ENCODE measurements at places on chromosomes 5 and 9.

GRCh38 chr9:27145143-27145542 lies 36.1 kb downstream of the TEK start:
- H3K27me3 ChIP-seq: no peaks in the 10 kb centered on the region
- no peak overlapping the region for H3K4me3 ChIP-seq
- no peak overlapping the region for H3K27ac ChIP-seq
- DNase-seq: no peak
- no peaks in the 10 kb centered on the region for H3K4me1 ChIP-seq
- no peaks in the 10 kb centered on the region for H3K36me3 ChIP-seq

DNA sequence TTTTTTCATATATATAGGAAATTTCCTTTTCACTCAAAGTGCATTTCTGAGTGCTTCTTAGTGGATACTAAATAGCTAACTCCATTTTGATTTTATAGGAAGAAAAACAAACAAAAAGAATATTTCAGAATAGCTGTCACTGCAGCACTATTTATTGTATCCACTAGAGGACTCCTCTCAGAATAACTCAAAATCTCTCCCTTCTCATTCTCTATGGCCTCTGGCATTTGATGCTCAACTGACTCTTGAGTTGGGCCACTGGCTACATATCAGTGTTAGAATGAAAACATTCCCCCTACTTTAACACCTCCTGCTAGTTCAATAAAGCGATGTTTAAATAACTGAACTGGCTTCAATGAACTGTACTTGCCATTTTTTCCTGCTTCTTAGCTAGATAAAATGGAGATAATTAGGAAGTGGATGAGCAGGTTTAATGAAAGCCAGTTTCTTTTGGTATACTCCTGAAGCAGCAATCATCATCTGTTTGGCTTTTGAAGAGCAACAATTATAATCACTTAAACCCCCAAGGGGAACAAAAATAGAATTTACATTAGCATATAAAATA lies 16.6 kb upstream of the ELAVL2 start:
- no peaks in the 10 kb centered on the region for H3K36me3 ChIP-seq
- H3K27me3 ChIP-seq: no peaks in the 10 kb centered on the region
- no peak for DNase-seq
- no peak overlapping the region for H3K27ac ChIP-seq

GRCh38 chr5:135062216-135063055 lies 28.4 kb upstream of the PITX1 start:
- no peaks in the 10 kb centered on the region for H3K4me1 ChIP-seq
- H3K36me3 ChIP-seq: no peaks in the 10 kb centered on the region
- no peak overlapping the region for H3K4me3 ChIP-seq
- no peak for DNase-seq

GRCh38 chr5:2001300-2001699 lies 118.6 kb upstream of the IRX4 start:
- H3K27ac ChIP-seq: no peak overlapping the region
- no peaks in the 10 kb centered on the region for H3K36me3 ChIP-seq
- no peak overlapping the region for H3K4me3 ChIP-seq
- H3K27me3 ChIP-seq: no peaks in the 10 kb centered on the region
- no peak for DNase-seq

GRCh38 chr9:28938981-28939380 lies 1365.7 kb upstream of the C9orf72 start:
- H3K4me3 ChIP-seq: no peak overlapping the region
- DNase-seq: no peak
- H3K27me3 ChIP-seq: no peaks in the 10 kb centered on the region
- H3K27ac ChIP-seq: no peak overlapping the region
- no peaks in the 10 kb centered on the region for H3K4me1 ChIP-seq
- H3K36me3 ChIP-seq: no peaks in the 10 kb centered on the region

GRCh38 chr9:98610211-98610610 lies 98.5 kb downstream of the GABBR2 start:
- DNase-seq: no peak
- H3K27ac ChIP-seq: no peak overlapping the region
- H3K4me3 ChIP-seq: no peak overlapping the region
- no peaks in the 10 kb centered on the region for H3K36me3 ChIP-seq
- H3K27me3 ChIP-seq: no peaks in the 10 kb centered on the region

DNA sequence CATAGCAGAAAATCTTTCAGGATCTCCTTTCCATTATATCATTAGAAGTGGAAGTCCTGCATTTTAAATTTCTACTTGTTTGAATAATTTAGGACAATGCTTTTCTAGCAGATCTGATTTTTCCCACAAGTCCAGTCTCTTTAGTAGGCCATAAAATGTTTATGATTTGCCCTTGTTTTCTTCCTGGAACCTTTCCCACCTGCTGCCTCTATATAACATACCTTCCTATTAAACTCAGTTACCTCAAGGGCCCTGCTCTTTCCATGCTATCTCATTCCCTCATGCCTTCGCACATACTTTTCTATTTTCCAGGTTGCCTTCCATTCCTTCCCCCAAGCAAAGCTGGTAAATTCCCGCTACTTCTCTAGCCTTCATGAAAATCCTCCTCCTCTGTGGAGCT lies 187.0 kb upstream of the EFNA5 start:
- H3K36me3 ChIP-seq: peaks cover 2% of the 10 kb centered on the region
- no peak for DNase-seq
- H3K27ac ChIP-seq: no peak overlapping the region
- no peaks in the 10 kb centered on the region for H3K27me3 ChIP-seq
- H3K4me1 ChIP-seq: no peaks in the 10 kb centered on the region

DNA sequence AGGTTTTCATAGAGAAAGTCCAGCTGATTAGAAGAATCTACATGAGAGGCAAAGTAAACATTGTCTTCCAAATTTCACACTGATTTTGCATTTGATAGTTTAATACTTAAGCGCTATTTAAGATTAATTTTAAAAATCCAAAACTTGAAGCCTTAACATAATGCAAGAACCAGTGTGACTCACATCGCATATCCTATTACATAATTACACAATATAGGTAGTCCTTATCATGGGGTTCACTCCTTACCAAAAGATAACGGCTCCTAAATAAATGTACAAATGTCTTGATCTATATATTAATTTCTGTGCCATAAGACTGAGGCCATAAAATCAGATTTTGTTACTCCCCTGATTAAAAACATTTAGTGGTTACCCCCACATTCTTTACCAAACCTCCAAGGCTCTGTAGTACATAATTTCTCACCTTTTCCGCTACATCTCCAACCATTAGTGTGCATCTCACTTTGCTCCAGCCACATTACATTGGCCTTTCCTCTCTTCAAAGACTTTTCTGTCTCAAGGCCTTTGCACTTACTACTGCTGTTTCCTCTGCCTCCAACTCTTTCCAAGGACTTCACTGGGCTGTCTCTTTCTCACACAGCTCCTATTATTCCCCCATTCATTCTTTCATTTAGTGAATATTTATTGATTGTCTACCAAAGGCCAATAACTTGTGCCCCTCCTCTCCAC lies 1.0 kb downstream of the RIOK2 start:
- no peak overlapping the region for H3K27ac ChIP-seq
- peak overlapping the region; percentile 92 for H3K4me3 ChIP-seq
- H3K27me3 ChIP-seq: no peaks in the 10 kb centered on the region
- no peak for DNase-seq
- H3K4me1 ChIP-seq: peaks cover 7% of the 10 kb centered on the region

DNA sequence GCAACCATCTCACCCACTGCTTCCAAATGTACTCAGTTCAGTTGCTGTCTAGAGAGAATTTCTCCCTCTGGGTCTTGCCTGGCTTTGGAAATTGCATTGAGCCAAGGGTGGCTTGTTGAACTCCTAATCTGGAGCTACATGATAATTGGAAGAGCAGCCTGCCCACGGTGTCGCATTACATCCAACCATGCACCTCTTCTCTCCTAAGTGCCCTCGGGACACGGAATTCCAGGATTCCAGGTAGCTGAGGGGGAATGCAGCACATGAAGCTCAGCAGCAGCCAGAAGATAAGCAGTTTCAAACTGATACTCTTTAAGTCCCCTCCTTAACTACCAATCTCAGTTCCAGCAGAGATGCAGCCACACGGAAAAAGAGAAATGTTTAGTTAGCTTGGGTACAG lies 509.4 kb upstream of the KLF4 start:
- no peak overlapping the region for H3K4me3 ChIP-seq
- no peak for DNase-seq
- no peaks in the 10 kb centered on the region for H3K4me1 ChIP-seq
- H3K27ac ChIP-seq: no peak overlapping the region

DNA sequence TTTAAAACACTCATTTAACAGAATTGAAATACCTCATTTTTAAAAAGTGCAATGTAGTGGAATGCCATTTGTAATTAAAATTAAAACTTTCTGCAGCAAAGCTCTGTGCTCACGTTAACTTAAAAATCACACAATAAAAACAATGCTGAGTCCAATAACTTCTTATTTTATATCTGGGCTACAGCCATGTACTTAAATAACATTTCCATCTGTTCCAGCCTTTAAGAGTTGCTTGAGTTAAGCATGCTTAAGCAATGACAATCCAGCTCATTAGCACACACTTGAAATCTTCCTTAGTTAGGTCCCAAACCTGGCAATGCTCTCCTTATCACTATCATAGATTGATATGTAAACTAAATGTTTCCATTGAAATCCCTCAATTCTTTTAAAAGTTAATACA lies 132.3 kb upstream of the CDH12 start:
- no peak overlapping the region for H3K27ac ChIP-seq
- H3K4me3 ChIP-seq: no peak overlapping the region
- H3K36me3 ChIP-seq: no peaks in the 10 kb centered on the region
- no peaks in the 10 kb centered on the region for H3K27me3 ChIP-seq
- no peak for DNase-seq
- no peaks in the 10 kb centered on the region for H3K4me1 ChIP-seq

GRCh38 chr5:171617817-171618591 lies 167.6 kb upstream of the SMIM23 start:
- no peak for DNase-seq
- H3K27ac ChIP-seq: no peak overlapping the region
- H3K36me3 ChIP-seq: no peaks in the 10 kb centered on the region
- H3K4me3 ChIP-seq: no peak overlapping the region
- no peaks in the 10 kb centered on the region for H3K4me1 ChIP-seq

DNA sequence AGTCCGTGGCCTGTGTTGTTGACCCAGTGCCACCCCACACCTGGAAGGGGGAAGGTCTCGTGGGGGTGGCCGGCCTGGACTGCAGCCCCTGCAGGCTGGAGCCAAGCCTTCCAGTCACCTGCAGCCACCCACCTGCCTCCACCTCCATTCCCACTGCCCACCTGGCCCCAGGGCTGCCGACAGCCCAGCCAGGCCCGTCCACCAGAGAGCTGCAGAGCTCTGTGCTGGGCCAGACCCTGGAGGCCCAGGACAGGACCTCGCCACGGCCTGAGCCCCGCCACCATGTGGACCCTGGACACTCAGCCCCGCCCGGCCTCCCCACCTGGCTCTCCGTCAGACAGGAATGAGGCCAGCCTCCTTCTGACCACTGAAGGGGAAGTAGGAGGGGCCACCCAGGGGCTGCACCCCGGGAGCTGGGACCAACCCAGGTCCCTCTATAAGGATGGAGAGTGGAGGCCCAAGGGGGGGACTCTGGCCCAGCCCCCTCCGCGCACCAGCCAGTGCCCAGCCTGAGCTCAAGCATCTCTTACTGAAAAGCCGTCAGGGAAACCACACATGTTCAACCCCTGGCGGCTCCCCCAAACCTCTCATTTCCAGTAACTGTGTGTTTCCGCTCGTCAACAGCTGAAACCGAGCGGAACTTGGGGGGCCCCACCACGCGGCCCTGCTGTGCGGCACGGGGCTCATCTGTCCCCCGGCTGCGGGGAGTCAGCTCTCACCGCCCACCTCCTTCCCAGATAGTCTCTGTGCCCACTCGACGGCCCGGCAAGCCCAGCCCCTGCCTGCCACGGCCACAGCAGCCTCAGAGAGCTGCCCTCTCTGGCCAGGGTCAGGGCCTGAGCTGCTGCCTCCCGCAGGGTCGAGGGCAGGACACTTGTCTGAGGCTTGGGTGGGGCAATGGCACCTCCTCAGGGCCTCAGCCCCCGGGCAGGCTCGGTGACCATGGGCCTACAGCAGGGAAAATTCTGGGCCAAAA lies 12.8 kb downstream of the NOTCH1 start:
- no peaks in the 10 kb centered on the region for H3K27me3 ChIP-seq
- peaks cover 71% of the 10 kb centered on the region for H3K4me1 ChIP-seq
- peaks cover 6% of the 10 kb centered on the region for H3K36me3 ChIP-seq
- H3K4me3 ChIP-seq: peak overlapping the region; percentile 11

DNA sequence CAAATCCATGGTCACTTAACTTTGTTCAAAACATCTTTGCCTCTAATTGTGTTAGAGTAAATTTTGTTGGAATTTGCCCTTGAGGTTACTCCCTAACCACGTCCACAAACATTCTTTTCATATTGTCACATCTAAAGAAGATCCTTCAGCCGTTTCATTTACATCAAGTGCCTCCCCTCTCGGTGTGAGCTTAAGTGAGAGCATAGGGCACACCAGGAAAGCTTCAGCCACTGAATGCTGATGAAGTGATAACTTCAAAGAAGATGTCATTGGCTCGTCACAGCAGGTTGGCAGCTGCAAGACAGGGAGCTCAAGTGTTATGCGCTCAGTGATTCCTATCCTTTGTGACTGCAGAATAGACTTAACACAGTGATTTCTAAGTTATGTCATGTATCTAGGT lies 49.6 kb upstream of the ADAMTS19 start:
- no peaks in the 10 kb centered on the region for H3K4me1 ChIP-seq
- H3K27me3 ChIP-seq: no peaks in the 10 kb centered on the region
- no peaks in the 10 kb centered on the region for H3K36me3 ChIP-seq
- H3K4me3 ChIP-seq: no peak overlapping the region
- no peak for DNase-seq

- H3K4me1 ChIP-seq: peaks cover 3% of the 10 kb centered on the region
- peak overlapping the region; percentile 91 for H3K4me3 ChIP-seq
- DNase-seq: no peak
- no peaks in the 10 kb centered on the region for H3K36me3 ChIP-seq
- H3K27ac ChIP-seq: peak overlapping the region; percentile 95
These were observed 684 bp upstream of the JMY start for GRCh38 chr5:79235261-79235633.

DNA sequence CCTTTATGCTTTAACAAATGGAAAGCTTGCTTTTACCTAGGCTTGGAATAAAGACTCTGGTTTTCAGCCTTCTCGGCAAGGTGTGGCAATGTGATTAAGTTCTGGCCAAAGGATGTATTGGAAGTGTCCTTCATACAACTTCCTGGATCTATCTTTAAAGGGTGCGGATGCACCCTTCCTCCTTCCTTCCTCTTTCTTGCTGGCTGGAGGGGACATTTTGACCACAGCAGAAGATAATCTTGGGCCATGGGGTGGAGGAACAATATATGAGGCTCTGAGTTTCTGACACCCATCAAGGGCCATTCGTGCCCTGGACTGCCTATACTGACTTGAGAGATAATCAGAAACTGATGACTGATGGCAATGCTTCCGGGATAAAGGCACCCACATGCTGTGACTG lies 145.7 kb downstream of the ACER2 start:
- H3K36me3 ChIP-seq: no peaks in the 10 kb centered on the region
- no peak overlapping the region for H3K27ac ChIP-seq
- H3K4me1 ChIP-seq: no peaks in the 10 kb centered on the region
- no peak for DNase-seq
- no peak overlapping the region for H3K4me3 ChIP-seq

GRCh38 chr5:112686675-112687074 lies 51.0 kb upstream of the APC start:
- DNase-seq: no peak
- no peaks in the 10 kb centered on the region for H3K36me3 ChIP-seq
- H3K4me1 ChIP-seq: no peaks in the 10 kb centered on the region
- H3K27me3 ChIP-seq: no peaks in the 10 kb centered on the region
- no peak overlapping the region for H3K4me3 ChIP-seq
- H3K27ac ChIP-seq: no peak overlapping the region
